ENCODE measurements at places on chromosomes 4 and X.

DNA sequence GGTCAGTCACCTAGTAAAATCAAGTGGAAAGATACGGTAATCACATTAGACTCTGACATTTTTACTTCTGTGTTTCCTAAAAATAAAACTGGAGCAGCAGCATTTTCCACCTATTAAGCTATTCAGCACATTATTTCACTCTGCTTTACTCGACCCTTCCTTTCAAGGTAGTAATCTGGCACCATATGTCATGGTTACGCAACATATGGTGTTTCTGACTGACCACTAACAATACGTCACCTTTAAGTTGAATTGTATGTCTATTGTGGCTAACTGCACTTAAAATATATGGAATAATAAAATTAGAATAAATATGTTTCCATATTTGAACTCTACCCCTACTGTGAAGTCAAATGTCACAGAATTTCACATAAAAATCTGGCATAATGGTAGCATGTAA, 168.8 kb downstream of the CDS1 start:
- no peak for DNase-seq

- DNase-seq = no peak
These were observed 29.6 kb upstream of the MND1 start for GRCh38 chr4:153314915-153315314.

- DNase-seq = no peak
These were observed 29.5 kb upstream of the FGFR3 start for GRCh38 chr4:1763550-1764080.

- no peak for DNase-seq
These were observed 161.8 kb downstream of the DCLK2 start for GRCh38 chr4:150240011-150240410.

DNA sequence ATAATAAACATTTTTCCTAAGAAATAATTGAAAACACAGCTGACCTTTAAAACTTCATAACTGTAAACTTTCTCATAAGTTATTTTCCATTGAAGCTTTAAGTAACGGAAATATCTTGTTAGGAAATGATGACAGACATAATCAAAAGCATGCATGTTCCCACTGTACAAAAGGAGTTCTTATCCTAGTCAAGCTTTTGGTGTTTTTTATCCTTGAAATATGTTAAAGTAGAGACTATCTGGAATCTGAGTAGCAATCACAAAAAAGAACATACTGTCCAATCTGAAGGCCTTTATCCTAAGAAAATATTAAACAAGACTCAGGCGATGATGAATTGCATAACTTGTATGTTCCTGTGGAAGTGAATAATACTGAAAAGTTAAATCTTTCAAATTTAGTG, 14.4 kb downstream of the GEMIN8 start:
- no peak for DNase-seq

DNA sequence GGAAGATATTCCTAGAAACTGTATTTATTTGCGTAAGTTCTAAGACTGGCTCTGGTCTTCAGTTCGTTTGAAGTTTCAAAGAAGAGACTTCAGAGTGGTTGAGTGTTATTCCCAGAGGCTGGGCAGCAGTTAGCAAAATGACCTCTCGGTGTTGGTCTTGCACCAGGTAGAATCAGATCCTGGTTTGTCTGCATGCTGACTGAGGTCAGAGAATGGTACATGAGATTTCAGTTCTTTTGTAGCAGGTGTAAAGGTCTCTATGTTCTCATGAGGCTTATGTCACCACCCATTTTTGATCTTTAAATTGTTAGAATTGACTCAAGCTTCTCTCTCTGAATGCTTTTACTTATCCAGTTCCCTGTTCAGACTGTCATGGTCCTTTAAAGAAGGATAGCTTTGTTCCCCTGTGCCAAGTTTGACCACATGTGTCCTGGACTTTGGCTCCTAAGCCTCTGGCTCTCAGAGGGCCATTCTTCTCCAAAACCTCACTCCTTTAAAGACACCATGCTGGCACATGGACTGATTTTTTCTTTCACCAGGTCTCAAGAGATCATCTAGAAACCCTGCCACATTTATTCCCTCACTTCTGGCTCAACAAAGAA, 355.8 kb upstream of the BOD1L1 start:
- DNase-seq = no peak

GRCh38 chr4:55170462-55170861, 45.1 kb upstream of the KDR start:
- DNase-seq = no peak

DNA sequence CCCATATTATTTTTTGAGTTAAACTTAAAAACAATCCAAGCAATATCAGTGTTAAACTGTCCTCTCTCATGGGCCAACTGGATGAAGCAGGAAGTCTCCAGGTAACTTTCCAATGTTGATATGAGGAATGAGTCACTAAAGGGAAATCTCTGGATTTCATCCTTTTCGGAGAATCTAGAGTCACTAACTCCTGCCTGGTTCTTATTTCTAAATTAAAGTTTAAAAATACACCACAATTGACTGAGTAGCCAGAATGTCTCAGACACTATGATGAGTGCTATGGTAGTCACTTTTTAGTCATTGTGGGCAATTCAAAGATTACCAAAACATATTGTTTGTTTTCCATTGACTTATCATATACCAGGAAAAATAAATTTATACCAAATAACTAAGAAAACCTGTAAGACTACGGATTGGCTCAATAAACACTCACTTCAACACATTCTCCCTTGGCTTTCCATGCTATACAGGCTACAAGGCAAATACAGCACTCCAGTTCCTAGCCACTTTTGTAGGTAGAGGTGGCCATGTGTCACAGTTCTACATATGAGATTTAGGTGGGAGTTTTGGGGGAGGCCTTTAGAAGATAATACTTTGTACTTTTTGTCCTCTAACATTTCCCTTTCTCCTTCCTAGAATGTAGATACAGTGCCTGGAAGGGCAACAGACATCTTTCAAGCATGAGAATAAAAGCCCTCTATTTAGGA, 8.6 kb downstream of the SLC9B2 start:
- DNase-seq = no peak

GRCh38 chr4:3744901-3745300, 21.3 kb upstream of the ADRA2C start:
- DNase-seq = no peak

- DNase-seq = peak; percentile 77
These were observed at the start of gene HHIP for GRCh38 chr4:144645631-144646522. Gene HHIP, plus strand, starts transcription at chr4:144646156. Its CDS starts 520 bp downstream, at chr4:144646676.

- DNase-seq = no peak
These were observed 104.2 kb upstream of the PUDP start for GRCh38 chrX:7252013-7252610.

DNA sequence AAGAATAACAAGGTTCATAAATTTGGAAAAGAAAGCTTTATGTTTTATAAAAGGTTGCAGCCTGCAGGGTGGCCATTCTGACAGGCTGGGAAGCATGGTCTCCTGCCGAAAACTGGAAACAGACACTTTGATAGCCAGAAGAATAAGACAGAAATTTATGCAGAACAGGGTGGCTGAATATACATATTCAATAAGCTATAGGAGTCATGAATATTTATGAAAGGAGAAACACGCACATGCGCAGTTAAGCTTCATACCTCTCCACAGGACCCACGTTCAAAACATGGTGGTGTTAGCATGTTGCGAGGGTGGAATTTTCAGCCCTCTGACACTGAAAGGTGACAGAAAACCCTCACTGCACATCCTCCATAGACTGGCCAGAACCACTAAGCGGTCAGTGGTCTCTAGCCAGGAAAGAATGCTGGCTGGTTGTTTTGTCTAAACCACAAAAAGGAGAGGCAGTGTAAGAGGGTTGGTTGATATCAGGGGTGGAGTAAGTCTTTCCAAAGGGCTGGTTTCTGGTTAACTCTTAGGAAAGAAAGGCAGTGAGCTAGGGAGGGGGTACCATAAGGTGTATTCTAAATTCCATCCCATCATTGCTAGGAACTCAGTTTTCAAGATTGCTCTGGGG, 58.2 kb downstream of the ANXA10 start:
- DNase-seq = no peak

DNA sequence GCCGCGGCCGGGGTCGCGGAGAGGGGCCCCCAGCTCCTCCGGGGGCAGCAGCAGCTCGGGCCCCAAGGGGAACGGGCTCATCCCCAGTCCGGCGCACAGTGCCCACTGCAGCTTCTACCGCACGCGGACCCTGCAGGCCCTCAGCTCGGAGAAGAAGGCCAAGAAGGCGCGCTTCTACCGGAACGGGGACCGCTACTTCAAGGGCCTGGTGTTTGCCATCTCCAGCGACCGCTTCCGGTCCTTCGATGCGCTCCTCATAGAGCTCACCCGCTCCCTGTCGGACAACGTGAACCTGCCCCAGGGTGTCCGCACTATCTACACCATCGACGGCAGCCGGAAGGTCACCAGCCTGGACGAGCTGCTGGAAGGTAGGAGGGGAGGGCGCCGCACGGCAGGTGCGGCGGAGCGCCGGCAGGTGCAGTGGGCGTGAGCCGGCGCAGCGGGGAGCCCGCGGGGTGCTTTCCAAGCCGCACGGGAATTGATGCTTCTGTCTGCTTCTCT, 886 bp downstream of the DCLK2 start:
- DNase-seq = peak; percentile 65

Measured in activated CD4-positive, alpha-beta T cell treated with anti-CD3 and anti-CD28 coated beads, Interleukin-2, amount 10 ng/mL, durations not matched to agents 24 days and 14 days (primary cell).